ENCODE measurements at places on chromosomes 6 and 20.

DNA sequence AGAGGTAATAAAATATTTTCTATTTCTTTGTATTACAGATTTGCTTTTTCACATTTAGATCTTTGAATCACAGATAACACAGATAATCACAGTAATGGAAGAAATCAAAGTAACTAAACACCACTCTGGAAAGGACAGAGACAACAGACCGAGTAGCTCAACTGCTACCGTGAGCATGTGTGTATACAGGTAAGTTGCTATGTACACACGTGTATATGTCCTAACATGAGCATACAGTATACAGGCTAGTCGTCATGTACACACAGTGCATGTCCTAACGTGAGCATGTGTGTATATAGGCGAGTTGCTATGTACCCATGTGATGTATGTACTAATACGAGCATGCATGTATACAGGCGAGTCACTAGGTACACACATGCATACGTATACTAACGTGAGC, 379.0 kb downstream of the THBS2 start:
- DNase-seq = no peak

DNA sequence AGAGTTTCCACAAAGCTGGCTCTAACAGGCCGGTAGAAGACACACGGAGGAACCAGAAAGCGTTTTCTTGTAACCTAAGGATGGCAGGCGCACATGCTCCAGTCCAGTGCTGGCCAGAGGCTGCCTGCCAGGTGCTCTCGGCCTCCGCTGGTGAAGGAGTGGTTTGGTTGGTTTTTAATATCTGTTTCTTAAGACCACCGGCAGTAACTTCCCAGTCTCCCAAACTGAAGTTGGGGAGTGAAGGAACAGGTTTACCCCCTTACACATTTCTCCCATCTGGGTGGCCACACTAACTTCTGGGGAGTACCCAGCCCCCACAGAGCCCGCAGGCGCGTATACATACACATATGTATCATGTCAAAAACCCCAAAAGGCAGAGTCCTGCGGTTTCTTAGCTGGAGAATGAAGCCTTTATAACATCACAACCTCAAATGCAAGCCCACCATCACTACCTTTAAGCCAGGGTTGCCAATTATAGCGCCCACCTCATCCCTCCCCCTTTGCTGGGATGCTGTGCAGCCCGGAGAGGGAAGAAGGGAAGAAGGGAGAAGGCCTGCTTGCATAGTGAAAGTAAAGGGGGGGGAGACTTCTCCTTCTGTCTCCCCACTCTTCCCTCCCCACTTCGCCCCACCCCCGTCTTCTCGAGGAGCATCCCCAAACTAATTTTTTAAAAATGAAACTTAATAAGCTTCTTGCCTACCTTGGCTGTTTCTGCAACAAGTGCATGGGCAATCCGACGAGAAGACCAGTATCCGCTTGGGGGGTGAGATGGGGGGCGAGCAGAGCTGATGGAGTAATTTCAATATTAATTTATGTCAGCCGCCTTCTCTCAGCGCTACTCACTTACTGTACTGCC, 1.0 kb downstream of the TRERF1 start:
- DNase-seq = no peak

DNA sequence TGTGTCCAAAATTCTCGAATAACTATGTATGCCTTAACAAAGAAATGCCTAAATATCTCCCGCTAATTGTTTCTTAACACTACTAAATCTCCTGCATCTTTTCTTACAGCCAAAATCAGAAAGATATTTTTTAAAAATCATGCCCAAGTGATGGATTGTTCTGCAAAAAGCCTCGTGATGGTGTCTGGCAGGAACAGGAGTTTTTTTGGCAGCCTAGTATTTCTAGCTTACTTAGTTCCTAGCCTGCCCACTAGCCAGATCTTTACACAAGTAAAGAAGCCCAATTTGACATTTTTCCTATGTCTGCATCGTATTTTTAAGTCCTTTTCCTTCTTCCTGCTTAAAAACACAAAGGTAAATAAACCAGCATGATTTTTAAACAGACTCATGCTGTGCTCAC, 31.5 kb downstream of the SLC2A12 start:
- no peak for DNase-seq

- DNase-seq = no peak
Observed at GRCh38 chr6:71482742-71483141, 194.1 kb downstream of the OGFRL1 start.

DNA sequence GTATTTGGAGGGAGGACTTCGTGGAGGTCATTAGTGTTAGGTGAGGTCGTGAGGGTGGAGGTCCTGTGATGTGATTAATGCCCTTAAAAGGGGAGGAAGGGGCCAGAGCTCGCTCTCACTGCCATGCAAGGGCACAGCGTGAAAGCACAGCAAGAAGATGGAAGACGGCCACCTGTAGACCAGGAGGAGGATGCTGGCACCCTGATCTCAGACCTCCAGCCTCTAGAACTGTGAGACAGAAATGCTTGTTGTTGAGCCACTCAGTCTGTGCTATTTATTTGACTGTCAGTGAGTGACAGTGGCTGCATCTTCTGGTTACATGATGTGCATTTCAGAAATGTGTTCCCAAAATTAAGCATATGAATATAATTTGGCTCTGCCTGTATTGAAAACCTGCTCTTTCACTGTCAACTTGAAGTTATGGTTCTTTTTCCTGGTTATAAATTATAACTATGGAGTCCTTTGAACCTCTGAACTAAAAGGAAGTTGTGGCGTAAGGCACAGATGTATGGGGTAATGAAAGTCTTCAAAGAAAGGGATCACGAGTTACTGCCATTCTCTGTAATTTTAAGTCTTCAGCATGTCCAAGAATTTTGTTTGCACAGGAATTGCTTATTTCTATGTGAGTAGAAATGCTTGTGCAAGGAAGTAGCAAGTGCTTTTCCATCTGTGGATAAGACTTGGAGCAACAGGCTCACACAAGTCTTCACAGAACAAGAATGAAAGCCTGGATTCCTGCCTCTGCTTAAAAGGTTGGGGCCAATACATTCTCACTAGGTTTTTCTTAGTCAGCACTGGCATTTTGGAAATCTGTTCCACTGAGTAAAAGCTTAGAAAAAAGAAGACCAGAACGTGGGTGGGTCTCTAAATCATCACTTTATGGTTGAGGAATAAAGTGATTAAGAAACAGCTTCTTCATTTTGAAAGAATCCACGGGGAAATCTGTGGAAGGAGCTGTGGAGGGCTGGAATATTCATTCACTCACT, 10.3 kb downstream of the PPP1R14C start:
- DNase-seq = no peak

DNA sequence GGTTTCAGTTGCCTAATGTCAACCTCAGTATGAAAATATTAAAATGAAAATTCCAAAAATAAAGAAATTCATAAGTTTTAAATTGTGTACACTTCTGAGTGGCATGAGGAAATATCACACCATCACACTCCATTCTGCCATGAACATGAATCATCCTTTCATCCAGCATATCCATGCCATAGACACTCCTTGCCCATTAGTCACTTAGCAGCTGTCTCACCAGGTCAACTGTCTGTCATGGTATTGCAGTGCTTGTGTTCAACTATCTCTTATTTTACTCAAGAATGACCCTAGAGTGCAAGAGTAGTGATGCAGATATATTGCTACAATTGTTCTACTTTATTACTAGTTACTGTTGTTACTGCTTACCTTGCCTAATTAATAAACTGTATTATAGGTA, 712.4 kb downstream of the EPHA7 start:
- no peak for DNase-seq

- no peak for DNase-seq
Observed at GRCh38 chr6:47852727-47853126, 70.9 kb downstream of the OPN5 start.

GRCh38 chr6:17389274-17389847, 4.0 kb upstream of the CAP2 start:
- DNase-seq = peak; percentile 44

- DNase-seq = no peak
Observed at GRCh38 chr6:34665019-34665418, 31.5 kb downstream of the ILRUN start.

GRCh38 chr6:106886081-106886843, 88.3 kb downstream of the CD24 start:
- no peak for DNase-seq

- DNase-seq = no peak
Observed at GRCh38 chr6:137995371-137995770, 111.8 kb downstream of the PERP start.

- DNase-seq = no peak
Observed at GRCh38 chr20:57650266-57650665, 30.0 kb upstream of the ZBP1 start.

DNA sequence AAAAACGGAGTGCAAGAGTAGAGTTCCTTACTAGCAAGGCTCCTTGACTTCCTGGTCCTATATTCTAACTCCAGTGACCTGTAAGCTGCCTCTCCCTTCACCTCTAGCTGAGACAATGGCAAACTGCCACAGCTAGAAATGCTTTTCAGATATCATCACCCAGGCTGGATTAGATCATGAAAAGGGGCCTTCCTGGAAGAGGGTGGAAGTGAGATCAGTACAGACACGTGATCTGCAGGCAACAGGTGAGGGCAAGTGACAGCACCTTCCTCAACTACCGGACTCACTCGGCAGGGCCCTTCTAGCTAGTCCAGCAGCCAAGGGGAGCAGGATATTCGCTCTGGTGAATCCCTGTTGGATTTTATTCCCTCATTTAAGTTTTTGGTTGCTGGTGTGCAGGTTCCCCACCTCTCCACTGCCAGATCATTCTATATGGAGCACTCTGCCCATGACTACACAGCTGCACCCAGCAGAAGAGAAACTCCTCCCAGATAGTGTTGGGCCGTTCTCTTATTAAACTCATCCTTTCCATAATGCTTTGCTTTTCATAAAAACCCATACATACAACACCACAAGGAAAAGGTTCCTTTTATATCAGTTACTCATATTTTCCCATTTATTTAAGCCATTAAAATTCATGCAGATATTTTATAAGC, 26.4 kb upstream of the FAM83C start:
- no peak for DNase-seq

DNA sequence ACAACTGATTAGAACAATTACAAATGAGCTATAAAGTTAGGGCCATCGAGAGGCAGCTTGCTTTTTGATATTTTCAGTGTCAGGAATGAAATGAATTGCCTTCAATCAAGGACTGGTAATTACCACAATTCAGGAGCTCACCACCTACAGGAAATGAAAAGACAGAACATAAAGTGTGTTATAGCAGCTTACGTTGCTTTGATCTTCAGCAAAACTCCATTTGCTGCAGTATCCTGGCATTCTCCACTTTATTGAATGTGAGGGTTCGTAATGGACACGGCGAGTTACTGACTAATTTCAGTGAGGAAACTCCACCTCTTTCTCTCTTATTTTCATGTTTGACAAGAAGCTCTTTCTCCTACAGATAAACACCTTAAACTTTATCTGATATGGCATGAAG, 440.0 kb upstream of the HSF2 start:
- no peak for DNase-seq

GRCh38 chr20:42688576-42688975, 501.1 kb downstream of the PTPRT start:
- no peak for DNase-seq

GRCh38 chr6:168867247-168868102, 386.2 kb downstream of the THBS2 start:
- DNase-seq = no peak

GRCh38 chr6:75169689-75170586, 35.9 kb downstream of the COL12A1 start:
- no peak for DNase-seq

- DNase-seq = no peak
Observed at GRCh38 chr6:83781506-83781905, 71.7 kb upstream of the RIPPLY2 start.

GRCh38 chr6:120083186-120083585, 733.6 kb upstream of the MAN1A1 start:
- DNase-seq = no peak

- DNase-seq = no peak
Observed at GRCh38 chr20:40572251-40572650, 116.8 kb downstream of the MAFB start.

- no peak for DNase-seq
Observed at GRCh38 chr6:79186564-79186963, 47.9 kb downstream of the HMGN3 start.

- DNase-seq = no peak
Observed at GRCh38 chr6:33197431-33198048, 2.9 kb downstream of the RXRB start.

- DNase-seq = no peak
Observed at GRCh38 chr6:28220257-28221133, 4.6 kb upstream of the ZSCAN9 start.

- no peak for DNase-seq
Observed at GRCh38 chr6:1792989-1793388, 183.3 kb downstream of the FOXC1 start.

- DNase-seq = no peak
Observed at GRCh38 chr6:134247844-134248580, 69.9 kb downstream of the SGK1 start.

DNA sequence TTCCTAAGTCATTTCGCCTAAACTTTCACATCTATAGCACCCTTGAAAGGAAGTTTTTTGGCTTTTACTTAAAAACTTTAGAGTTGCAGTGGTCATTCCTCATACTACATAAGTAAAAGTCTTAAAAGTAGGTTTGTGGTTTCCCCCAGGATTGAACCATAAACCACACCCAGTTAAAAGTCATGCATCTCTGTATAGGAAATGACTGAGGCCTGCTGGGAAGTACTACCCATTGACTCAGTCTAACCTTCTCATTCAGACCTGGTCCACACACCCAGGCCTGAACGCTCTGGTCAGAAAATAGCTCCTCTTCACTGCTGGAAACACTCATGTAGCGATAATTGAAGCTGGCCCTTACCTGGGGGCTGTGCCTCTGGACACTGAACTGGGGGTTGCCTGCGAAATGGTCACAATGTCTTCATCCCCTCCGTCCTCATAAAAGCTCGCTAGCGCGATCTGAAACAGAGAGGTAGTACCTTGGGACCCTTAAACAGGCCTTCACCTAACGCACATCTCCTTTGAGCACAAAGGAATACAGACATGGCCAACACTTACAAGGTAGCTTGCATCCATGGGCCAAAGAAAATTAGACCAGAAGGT, 2.6 kb downstream of the NSFL1C start:
- no peak for DNase-seq

GRCh38 chr6:143333749-143334520, 116.6 kb downstream of the ADAT2 start:
- DNase-seq = no peak

- DNase-seq = no peak
Observed at GRCh38 chr6:145561095-145562072, 173.9 kb downstream of the EPM2A start.

- no peak for DNase-seq
Observed at GRCh38 chr6:55666037-55666436, 87.0 kb upstream of the HMGCLL1 start.
